ENCODE measurements at places on chromosomes 16 and 17.

GRCh38 chr16:68857479-68857878, 14.1 kb downstream of the TANGO6 start:
- no peak for ATAC-seq

GRCh38 chr17:8847891-8848290, 19.6 kb downstream of the PIK3R6 start:
- ATAC-seq = no peak

GRCh38 chr17:7613769-7614424, 800 bp downstream of the FXR2 start:
- no peak for ATAC-seq

DNA sequence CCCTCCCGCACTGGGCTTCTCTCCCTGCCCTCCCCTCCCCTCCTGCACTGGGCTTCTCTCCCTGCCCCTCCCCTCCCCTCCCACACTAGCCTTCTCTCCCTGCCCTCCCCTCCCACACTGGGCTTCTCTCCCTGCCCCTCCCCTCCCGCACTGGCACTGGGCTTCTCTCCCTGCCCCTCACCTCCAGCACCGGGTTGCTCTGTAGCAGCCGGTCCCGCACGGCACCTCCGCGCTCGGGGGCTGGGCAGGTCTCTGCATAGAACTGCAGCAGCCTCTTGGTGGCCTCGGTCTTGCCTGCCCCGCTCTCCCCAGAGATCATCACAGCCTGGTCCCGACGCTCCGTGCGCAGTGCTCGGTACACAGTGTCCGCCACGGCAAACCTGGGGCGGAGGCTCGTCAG, 9.8 kb downstream of the MYO1C start:
- no peak for ATAC-seq

- ATAC-seq = no peak
These were observed 12.3 kb upstream of the SLC38A8 start for GRCh38 chr16:84054916-84055315.

DNA sequence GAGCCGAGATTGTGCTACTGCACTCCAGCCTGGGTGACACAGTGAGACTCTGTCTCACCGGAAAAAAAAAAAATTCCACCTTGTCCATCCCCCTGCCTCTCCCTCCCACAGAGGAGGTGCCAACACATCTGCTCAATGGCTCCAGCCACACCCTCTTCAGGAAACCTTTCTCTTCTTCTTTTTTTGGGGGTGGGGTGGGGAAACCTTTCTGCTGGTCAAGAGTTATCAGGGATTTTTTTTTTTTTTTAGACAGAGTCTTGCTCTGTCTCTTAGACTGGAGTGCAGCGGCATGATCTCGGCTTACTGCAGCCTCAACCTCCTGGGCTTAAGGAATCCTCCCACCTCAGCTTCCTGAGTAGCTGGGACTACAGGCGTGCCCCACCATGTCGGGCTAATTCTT, 18.7 kb downstream of the TNS4 start:
- ATAC-seq = no peak

DNA sequence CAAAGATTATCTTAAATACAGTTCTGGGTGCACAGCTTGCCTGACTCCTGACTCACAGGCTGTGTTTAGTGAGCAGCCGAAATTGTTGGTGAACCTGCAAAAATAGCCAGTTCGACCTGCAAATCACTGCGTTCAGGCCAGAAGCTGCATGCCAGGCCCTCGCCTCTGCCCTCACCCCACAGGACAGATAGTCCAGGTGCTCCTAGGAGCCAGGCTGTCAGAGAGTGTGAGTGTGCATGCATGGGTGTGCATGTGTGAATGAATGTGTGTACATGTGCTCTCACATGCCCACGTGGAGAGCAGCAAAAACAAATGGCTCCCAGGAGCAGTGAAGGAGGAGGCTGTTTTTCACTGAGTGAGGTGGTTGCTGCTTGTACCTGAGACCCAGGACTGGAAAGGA, 131.8 kb downstream of the ABCC12 start:
- ATAC-seq = no peak

- no peak for ATAC-seq
These were observed 19.0 kb downstream of the PRKAR1A start for GRCh38 chr17:68531252-68531651.

DNA sequence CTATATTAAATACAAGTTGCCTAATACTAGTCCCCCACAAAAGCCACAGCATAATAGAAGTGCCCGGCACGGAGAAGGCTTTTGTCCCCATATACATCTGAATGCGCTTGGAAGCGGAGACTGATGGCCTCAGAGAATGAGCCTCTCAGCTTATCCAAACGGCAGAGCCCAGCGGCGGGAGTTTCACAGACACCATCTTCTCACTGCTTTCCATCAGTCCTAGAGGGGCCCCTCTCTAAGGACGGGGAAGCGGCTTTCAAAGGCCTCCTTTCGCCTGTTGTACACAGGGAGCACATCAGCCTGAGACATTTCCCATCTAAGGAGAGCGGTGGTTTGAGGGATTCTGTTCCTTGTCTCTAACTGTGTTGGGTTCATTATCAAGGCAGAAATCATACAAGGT, 16.9 kb downstream of the NXN start:
- no peak for ATAC-seq

GRCh38 chr17:42562388-42563142, 617 bp downstream of the COASY start:
- ATAC-seq = no peak

DNA sequence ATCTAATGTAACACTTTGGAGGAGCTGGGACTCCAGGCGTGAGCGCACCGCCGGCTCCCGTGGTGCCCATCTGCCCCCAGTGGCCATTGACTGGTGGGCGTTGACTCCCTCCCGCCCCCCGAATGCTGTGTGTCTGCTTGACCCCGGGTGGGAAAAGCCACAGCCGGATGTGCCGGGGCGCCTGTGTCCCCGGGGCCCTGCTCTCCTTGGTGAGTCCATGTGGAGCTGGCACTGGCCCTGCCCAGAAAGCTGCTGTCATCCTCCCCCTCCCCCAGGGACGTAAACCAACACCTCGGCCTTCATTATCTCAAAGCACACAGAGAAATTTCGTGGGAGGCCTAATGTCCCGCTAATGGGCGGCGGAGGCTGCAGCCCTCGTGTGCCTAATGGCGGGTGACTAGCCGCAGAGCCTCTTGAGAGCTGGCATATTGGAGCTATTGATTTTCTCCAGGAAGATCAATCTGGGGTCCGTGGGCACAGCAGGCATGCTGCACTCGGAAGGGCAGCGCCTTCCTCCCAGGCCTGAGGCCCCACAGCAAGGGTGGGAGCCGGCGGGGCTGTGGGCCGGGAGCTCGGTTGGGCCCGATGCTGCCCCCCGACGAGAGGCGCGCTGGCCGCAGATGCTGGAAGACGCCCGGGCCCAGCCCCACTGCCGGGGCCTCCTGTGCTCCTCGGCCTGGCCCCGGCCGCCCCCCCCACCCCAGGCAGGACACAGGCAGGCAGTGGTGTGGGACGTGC, 4.0 kb upstream of the PERCC1 start:
- ATAC-seq = no peak

GRCh38 chr16:70753694-70754325, 47.1 kb downstream of the VAC14 start:
- no peak for ATAC-seq

DNA sequence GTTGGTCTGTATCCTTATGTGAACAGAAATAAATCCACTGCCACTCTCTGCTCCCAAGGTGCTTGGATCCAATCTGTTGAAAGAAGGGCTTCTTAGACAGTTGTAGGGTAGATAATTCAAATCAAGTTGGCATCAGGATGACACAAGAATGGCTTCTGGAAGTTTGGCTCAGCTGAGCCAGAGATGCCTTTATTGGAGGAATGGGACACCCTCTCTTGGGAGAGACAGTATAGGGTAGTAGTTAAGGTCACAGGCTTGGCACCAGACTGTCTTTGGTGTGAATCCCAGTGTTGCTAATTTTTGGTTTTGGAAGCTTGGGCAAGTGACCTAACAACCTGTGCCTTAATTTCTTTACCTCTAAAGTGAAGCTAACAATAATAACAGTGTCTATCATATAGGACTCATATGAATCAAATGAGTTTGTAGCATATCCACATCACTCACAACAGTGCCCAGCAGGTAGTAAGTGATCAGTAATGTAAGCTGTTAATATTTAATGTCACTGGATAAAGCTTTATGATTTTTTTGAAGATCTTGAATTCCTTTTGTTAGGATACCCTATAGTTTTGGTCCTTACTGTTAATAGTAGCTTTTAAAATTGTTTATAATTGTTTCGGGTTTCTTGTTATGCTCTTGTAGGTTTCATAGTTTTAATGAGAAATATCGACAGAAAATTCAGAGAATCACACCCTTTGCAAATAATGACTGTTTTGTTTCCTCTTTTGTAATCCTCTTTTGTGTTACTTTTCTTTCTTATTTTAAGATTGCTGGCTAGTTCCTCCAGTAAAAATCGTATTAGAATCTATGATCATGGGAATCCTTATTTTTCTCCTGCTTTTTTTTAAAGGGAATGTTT, 19.1 kb downstream of the ZNRF1 start:
- no peak for ATAC-seq

- no peak for ATAC-seq
These were observed 1.3 kb downstream of the C17orf58 start for GRCh38 chr17:67994817-67995569.

DNA sequence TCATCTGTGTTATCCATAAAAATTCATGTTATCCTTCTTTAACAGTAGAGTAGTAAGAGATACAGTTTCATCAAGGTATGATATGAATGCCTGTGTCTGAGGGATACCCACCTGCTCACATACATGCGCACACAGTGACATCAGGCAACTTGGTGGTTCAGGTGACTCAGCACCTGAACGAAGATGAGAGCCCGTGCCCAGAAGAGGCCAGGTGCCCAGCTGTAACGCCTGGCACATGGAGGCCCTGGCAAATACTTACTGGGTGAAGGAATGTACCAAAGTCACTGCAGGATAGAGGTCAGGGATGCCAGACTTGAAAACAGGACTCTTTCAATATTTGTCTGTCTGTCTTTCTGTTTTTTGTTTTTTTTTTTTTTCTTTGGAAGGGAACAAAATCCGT, 72.6 kb upstream of the LGALS9 start:
- no peak for ATAC-seq

DNA sequence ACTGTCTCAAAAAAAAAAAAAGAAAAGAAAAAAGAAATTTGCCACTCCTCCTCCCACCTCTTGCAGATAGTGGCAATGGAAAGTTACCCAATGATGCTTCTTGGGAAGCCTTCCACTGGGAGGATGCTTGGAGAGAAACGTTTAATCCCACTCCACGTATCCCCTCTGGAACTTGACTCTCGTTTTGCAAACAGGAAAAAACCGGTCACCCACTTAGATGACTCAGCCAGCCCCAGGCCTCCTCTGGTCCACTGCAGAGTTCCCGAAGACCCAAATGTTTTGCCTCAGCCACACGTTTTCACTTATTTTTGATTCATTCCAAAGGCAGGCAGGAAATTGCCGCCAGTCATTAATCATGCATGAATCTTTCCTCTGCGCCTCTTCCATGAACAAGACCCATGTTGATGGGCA, 9.3 kb upstream of the TNFRSF17 start:
- ATAC-seq = peak; percentile 86

DNA sequence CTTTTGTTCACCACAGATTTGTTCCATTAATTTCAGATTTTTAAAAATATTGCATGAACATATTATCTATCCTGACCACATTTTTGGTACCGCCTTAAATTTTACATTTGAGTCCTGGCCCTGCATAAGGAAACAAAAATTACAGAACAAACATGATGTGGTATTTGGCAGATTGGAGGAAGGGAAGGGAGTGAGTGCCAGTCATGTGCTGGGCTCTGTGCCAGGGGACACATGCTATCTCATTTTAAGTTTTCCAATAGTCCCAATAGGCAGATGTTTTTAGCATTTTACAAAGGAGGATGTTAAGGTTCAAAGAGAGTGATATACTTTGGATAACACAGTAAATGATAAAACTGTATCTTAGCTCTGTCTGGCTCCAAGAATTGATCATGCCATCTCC, 185.1 kb downstream of the CDK5R1 start:
- ATAC-seq = no peak

DNA sequence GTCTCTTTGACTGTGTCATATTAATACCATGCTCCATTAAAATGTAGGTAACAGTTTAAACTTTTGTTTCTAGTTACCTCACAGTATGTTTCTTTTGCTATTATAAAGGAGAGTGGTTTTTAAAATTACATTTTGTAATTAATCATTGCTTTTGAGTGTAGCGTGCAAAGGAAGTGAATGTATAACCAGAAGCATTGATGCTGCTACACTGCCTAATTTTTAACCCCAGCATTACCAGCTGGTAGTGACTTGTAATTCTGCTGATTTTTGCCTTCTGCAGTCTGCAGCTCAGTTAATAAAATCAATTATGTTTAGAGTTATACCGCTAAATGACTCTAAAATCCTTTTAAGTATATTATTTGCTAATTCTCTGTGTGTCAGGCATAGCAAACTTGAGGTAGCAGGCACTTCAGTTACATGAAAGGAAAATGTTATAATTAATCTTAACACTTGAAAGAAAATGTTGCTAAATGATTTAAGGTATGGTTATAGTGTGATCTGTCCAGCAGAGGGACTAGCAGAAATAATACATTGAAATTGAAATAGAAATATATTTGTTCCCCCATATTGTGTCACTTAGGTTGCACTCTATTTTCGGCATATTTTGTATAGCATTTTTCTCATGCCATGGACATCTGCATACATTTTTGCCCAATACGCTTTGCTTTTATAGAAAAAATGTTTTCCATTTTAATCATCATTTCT, 388.5 kb downstream of the CNTNAP4 start:
- no peak for ATAC-seq

DNA sequence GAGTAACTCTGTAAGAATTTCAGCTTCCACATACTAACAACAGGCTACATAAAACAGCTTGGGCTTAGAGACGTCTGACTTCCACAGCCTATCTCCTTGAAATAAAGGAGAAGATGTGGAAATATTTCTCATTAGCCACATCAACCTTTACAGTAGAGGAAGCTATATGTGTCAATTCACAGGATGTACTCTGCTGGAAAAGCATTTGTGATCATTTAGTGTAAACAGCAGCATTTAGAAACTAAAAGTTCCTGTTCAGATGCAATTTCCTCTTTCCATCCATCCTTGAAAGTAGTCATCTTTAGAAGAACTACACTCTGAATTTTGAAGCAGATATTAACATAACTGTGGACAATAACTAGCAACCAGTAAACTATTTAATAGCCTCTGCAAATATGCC, 46.2 kb downstream of the XPO6 start:
- ATAC-seq = no peak

- no peak for ATAC-seq
These were observed 691 bp upstream of the FAM83G start for GRCh38 chr17:19005137-19005773.

DNA sequence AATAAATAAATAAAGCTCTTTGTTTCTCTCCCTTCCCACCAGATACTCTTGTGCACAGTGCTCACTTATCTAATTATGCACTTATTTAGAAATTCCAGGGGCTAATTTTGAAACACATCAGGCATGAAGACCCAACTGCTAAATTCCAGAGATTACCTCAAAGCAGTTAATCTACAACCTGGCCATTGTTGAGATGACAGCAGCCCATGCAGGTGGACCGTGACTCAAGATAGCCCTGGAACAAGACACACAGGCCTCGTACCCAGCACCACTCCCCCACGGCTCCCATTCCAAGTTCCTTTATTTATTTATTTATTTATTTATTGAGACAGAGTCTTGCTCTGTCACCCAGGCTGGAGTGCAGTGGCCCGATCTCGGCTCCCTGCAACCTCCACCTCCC, 60.1 kb upstream of the NPEPPS start:
- no peak for ATAC-seq

- ATAC-seq = no peak
These were observed 12.4 kb upstream of the MYO15B start for GRCh38 chr17:75575197-75575596.
